ENCODE measurements at places on chromosomes 11 and 22.
A peak's percentile ranks its signal among the peaks of the same experiment; 100 is the strongest.

GRCh38 chr11:77886401-77886800, 65.5 kb downstream of the AAMDC start:
- no peak for DNase-seq

- no peak for DNase-seq
Observed at GRCh38 chr11:91308069-91308468, 916.5 kb upstream of the FAT3 start.

DNA sequence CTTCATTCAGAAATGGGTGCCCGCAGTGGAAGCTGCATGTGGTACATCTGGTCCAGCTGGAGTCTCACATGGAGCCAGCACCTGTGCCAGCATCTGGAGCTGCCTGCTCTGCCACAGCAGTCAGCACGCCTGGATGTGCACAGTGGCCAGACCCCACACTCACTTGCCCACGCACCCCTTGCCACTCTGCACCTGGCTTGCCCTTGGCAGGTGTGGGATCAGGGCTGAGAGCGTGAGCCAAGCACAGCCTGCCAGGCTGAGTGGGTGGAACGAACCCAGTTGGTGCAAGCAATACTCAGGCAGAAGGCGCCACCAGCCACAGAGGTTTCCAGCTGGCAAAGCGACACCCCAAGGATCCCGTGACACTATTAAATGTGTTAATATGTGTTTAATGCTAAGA, 95.5 kb upstream of the AMOTL1 start:
- no peak for DNase-seq

- DNase-seq: no peak
Observed at GRCh38 chr11:129048911-129049310, 106.2 kb upstream of the TP53AIP1 start.

DNA sequence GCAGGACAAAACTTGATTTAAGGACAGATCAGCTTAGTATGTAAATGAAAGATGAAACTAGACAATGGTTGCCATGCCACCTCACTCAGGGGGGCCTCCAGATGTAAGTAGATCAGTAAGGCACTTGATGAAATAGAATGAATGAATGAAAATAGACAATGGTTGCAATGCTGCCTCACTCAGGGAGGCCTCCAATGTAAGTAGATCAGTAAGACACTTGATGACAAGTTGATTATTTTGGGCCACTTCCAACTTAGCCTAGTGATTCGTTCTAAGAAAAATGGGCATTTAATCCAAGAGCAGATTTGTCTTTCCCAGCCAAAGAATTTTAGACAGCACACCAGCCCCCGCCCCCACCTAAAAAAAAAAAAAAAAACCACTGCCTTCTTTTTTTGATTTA, 19.2 kb upstream of the SLC5A12 start:
- DNase-seq: peak; percentile 89

GRCh38 chr11:32430568-32431381, 4.6 kb downstream of the WT1 start:
- DNase-seq: no peak

- no peak for DNase-seq
Observed at GRCh38 chr11:78034623-78035022, 11.5 kb upstream of the KCTD14 start.

- DNase-seq: no peak
Observed at GRCh38 chr11:88087337-88087736, 87.9 kb downstream of the RAB38 start.

DNA sequence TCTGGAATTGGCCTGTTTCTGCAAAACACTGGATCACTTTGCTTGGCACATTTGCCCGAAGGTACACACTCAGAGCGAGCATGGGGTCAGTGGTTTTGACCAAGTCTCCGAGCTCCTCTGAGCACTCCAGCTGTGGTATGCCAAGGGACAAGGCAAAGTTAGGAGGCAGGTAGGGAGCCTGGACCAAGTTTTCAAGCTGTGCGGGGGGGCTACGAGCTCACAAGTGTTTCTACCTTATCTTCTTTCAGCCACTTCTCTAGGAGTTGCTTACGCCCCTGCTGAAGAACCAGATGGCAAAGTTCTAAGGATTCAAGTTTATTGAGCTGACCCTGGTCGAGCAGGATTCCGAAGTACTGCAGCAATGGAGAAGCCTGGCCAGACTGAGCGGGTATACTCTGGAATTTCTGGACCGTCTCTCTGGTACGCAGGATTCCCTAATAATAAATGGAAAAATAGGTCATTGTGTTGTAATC, 54.7 kb upstream of the SLC25A1 start:
- DNase-seq: no peak

GRCh38 chr11:68977781-68978625, 2.8 kb downstream of the MRGPRD start:
- no peak for DNase-seq

GRCh38 chr11:87743007-87743406, 432.2 kb downstream of the RAB38 start:
- DNase-seq: no peak

GRCh38 chr11:45193695-45194094, 47.3 kb downstream of the PRDM11 start:
- DNase-seq: no peak

GRCh38 chr11:70696076-70696475, 297.7 kb downstream of the CTTN start:
- no peak for DNase-seq

- DNase-seq: peak; percentile 79
Observed at GRCh38 chr11:28009388-28009787, 98.6 kb downstream of the KIF18A start.

DNA sequence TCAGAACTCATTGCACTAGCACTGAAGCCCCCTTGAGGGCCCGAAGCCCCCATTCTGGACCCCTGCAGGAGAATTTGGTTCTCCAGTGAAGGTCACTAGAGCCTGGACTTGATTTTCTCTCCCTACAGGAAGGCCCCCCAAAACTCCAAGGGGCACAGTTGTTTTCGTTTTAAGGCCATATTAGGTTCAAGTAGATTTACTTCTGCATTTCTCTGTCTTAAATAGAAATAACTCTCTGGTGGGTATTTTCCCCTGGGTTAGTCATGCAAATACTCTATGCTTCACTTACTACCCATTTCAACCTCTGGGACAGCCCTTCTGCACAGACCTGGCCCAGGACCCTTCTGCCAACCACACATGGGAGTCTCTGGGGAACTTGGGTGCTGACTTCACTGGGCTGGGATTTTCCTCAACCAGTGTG, 41.6 kb downstream of the WEE1 start:
- peak; percentile 38 for DNase-seq

DNA sequence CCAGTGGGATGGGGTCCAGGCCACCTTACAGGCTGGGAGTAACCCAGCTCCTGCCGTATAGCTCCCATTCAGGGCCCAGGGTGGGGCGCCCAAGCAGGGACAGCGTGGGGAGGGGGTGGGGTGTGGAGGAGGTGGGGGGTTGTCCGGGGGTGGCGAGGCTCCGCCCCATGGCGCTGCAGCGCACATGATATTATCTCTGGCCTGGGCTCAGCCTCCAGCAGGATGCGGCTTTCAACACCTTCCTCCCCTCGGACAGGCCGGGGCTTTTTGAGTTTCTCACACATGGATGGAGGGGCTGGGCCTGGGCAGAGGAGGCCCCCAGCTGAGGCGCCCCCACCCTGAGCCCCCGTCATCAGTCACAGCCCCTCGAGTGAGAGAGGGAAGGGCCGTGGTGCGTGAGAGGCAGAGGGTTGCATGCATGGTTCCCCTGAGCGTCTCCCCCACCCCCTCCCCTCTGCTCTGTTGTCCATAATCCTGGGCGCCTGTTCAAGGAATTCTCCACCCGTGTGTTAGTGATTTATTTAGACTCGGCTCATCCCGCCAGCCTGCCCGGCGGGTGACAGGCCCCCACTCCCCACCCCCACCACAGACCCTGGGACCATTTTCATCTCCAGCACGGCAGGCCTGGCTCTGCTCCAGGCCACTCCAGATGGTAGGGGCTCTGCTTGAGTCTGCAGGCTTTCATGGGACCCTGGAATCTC, 44.9 kb downstream of the WNT11 start:
- DNase-seq: peak; percentile 19

DNA sequence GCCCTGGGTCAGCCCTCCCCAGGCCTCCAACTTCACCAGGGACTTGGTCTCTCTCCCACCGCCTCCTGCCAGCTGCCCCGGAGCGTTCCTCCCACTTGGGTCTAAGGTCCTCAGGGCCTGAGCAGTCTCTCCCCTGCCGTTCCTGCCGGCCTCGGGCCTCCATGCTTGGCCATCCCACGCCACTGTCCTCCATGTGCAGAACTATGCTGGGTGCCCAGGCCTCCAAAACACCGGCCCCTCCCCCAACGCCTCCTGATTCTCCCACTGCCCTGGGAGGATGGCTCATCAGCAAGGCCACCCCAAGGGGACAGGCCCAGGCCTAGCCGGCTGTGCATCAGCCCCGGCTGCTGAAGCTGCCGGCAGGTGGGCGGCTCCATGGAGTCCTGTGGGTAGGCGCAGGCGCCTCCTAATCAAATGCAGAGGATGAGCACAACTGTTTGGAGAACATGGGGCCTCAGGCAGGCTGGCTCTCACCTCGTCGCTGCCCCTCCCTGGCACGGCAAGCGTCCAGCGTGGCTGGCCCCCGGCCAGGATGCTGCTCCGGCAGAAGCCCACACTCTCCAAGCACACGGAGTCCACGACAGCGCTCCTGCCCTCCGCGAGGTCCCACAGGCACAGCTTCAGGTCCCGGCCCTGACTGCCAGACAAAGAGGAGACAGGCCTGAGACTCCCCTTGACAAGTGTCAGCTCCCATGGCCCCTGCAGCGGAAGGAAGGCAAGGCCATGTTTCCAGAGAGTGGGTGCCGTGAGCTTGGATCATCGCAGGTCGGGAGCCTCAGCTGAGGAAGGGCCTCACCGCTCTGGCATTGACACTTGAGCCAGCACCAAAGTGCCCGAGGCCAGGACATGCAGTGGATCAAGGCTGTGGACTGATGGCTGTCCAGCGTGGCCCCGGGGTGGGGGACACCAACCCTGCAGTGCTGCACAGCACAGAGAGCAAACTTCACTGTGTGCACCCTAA, 42.6 kb downstream of the GNB1L start:
- no peak for DNase-seq

DNA sequence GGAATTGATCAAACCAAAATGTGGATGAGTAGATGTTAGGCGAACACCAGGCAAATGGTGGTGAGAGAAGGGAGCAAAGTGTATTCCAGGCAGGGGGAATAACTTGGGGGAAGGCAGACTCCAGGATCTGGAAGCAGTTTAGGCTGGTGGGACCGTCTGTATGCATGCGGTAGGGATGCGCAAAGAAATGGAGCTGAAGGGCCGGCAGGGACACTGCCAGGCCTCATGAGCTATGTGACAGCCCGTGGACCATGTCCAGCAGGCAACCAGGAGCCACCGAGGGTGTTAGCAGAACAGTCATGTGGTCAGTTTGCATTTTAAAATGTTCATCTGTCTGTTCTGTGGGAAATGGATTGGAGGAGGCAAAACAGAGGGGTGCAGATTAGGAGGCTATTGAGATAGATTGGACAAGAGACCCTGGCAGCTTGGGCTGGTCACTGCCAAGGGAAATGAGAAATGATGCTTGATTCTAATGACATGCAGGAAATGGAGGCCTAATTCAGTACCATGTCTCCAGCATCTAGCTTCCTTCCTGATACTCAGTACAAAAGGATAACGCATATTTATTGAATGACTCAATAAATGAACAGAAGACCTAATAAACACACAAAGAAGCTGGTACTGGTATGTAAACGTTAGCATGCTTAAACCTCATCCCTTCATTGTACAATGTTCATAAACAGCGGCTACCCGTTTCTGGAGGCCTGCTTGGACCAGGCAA, 412.4 kb downstream of the BUD13 start:
- DNase-seq: no peak

DNA sequence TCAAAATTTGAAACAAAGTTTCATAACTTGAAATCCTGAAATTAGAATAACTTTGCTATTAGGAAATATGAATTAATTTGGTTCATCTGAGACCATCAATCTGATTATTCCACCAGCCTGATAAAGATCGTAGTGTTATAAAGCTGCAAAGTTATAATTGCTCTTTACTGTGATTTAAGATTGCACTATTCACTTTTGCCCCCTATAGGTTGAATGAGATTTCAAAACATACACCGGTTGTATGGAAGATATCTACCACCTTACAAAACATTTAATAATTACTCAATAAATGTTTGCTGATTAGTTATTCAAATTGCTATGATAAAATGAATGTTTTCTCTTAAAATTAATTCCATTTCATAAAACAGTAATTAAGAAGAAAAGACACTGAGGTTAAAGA, 26.1 kb downstream of the APIP start:
- peak; percentile 29 for DNase-seq

GRCh38 chr22:37196539-37197450, 8.7 kb upstream of the C1QTNF6 start:
- peak; percentile 91 for DNase-seq

DNA sequence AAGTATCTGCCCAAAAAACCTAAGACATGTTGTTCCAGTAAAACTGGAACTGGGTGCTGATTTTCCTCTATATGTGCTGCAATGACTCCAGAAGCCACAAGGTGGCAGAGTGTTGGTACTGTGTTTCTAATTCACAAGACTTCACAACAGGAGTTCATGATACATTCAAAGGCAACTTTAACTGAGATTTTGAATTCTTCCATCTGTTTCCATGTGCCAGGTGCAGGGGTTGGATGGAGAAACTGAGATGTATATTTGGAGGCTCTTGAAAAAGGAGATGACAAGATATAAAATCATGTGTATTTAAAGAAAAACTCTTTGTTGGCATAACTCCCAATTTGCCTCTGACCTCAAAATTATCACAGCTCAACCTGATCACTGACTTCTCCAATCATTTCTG, 1098.6 kb upstream of the CCDC90B start:
- DNase-seq: peak; percentile 73

DNA sequence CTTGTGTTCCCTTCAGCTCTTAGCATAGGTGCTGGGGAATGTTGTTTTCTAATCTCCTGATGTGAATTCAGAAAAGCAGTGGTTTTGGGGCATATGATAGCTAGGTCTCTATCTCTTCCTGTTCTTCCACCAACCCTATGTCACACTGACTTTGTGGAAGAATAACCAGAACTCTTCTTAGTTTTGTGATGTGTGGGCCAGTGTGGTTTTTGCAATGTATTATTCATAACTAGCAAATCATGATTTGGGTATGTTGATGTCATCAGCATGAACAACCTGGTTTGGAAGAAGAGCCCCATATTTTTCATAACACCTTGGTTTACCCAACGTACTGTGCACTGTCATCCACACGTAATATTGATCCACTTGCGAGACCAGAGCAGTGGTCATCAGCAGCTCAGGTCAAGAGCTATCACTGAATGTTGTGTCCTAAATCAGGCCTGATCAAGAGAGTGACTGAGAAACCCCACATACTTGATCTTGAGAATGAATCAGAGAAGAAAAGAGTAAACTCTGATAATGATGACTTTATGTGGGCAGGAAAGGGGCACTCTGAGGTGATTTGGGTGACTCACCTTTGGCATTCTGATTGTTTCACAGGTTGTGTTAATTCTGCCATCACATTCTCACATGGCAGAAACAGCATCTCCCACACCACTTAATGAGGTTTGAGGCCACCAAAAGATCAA, 19.4 kb upstream of the MS4A6E start:
- DNase-seq: no peak

DNA sequence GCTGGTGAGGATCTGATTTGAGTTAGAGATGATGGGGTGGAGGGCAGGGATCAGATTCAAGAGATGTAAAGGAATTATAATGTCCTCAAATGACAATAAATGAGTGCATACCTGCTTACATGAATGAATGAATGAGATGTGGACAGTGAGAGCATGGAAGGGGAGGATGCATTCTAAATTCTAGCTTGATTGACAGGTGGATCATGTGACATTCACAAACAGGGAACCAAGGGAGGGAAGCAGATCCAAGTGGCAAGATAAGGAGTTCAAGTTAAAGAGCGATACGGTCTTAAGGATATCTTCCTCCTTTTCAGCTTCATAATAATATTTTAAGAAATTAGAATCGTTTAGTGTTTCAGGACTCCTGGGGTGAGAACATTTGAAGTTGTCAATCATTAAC, 170.5 kb upstream of the TBCEL start:
- no peak for DNase-seq

All from adipocyte (in vitro differentiated cells).